Panc1 (cell line): ENCODE measurements at places on chromosomes 5 and 9. TPM values are rescaled to one million over a fixed set of nuclear protein-coding genes. Genes with fewer than 3 reads are reported as not detected.
A peak's percentile ranks its signal among the peaks of the same experiment; 100 is the strongest.

GRCh38 chr5:124237206-124237695 is 509.2 kb downstream of the ZNF608 start:
- H3K4me1 ChIP-seq, result no peaks in the 10 kb centered on the region
- H3K36me3 ChIP-seq, result no peaks in the 10 kb centered on the region
- no peaks in the 10 kb centered on the region for H3K27me3 ChIP-seq
- no peak overlapping the region for H3K27ac ChIP-seq
- H3K4me3 ChIP-seq, result no peak overlapping the region

DNA sequence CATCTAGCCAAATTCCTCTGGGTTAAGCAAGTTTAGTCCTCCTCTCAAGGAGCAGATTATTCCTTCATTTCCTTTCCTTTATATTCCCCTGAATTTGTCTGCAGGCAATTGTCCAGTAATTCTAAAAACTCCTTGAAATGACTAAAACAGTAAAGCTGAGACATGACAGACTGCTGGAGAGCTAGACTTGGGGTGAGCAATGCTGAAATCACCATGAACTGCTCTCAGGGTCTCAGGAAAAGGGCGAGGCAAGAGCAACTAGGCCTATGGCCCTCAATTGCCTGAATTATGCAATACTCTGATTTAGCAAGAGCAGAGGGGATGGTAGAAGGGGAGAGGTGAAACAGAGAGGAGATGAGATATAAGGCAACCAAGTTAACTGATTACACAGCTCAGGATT is 172.9 kb upstream of the NREP start:
- no peak overlapping the region for H3K4me3 ChIP-seq
- no peak overlapping the region for H3K27ac ChIP-seq
- DNase-seq, result no peak
- H3K4me1 ChIP-seq, result no peaks in the 10 kb centered on the region
- no peaks in the 10 kb centered on the region for H3K27me3 ChIP-seq
- H3K36me3 ChIP-seq, result no peaks in the 10 kb centered on the region

- H3K27ac ChIP-seq, result no peak overlapping the region
- 0 out of 2 replicates have a peak, but pooled peaks cover 2% of the 10 kb centered on the region for H3K27me3 ChIP-seq
- no peaks in the 10 kb centered on the region for H3K4me1 ChIP-seq
- no peak overlapping the region for H3K4me3 ChIP-seq
- no peaks in the 10 kb centered on the region for H3K36me3 ChIP-seq
Observed at GRCh38 chr5:157109744-157110143, 900 bp upstream of the HAVCR2 start.

DNA sequence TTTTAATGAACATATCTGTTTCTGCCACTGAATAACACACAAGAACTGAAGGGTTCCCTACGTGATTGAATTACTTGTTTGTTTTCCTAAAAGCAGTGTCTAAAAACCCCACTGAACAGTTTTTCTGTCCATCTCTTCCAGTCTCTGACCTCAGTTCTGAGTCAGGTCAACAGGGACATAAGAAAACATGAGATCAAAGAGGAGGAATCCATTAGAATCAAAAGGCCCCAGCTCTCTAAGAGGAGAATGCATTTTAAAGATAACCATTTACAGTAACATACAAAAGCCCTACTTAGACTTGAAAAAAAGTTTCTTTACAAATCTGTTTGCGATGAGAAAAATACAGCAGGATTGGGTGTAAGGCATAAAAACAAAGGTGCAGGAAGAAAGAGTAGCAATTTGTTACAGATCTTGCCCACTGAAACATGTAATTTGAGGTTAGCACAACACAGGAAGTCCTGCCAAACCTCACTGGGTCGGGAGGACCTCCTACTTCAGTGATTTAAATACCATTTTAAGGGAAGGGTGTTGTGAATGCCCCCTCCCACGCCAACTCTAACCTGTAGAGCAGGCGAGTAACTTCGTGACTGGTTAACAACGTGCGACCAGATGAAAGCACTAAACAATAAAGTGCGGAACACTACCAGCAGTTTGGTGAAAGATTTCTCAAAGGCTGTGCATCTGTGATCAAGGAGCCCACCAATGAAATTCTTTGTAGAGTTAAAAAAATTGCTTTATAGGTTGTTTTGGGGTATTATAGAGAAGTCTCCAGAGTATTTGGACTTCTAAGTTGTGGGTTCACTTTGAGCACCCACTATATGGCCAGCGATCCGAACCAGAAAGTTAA is 1.3 kb downstream of the QSOX2 start:
- H3K4me3 ChIP-seq, result peak overlapping the region; percentile 71
- H3K27me3 ChIP-seq, result no peaks in the 10 kb centered on the region
- peak overlapping the region; percentile 86 for H3K27ac ChIP-seq
- H3K36me3 ChIP-seq, result peaks cover 4% of the 10 kb centered on the region; the same call in 1 of the 2 replicates

GRCh38 chr9:35051069-35051967 is 21.1 kb downstream of the VCP start:
- H3K4me3 ChIP-seq, result no peak overlapping the region
- H3K4me1 ChIP-seq, result no peaks in the 10 kb centered on the region
- H3K27ac ChIP-seq, result no peak overlapping the region

DNA sequence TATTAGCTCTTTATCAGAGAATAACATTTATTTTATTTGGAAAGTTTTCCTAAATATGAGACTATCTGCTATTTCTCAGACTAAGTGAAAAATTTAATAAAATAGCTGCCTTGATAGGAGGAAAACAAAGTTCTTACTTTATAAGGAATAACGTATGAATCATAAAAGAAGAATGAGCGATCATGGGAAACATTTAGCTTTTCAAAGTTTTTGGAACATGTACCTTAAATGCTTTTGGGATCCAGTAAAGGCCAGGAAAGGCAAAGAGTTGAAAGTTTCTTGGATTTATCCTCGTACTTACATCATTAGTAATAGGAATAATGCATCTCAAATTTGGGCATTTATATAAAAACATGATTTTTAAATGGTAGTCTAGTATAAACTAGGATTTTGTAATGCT is 19.4 kb downstream of the OGN start:
- H3K36me3 ChIP-seq, result no peaks in the 10 kb centered on the region
- no peak for DNase-seq
- H3K27ac ChIP-seq, result no peak overlapping the region
- H3K4me3 ChIP-seq, result no peak overlapping the region

GRCh38 chr9:134955801-134956200 is 38.1 kb upstream of the FCN1 start:
- no peak overlapping the region for H3K27ac ChIP-seq
- no peak overlapping the region for H3K4me3 ChIP-seq
- no peaks in the 10 kb centered on the region for H3K36me3 ChIP-seq
- H3K27me3 ChIP-seq, result no peaks in the 10 kb centered on the region
- DNase-seq, result no peak

DNA sequence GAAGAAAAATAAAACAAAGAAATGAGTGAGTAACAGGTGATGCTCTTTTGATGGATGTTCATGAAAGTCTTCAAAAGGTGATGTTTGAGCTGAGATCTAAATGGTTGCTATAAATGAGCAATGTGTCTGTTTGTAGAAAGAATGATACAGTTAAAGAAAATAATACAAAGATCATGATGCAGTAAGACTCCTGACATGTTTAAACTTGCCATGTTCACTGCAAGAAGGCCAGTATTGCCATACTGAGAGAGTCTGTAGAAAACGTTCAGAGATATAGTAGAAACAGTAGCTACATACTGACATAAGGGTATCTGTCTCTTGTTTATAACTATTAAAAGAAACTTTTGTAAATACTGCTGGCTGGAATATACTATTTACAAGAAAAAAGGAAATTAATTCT is 1609.2 kb upstream of the ACO1 start:
- H3K36me3 ChIP-seq, result no peaks in the 10 kb centered on the region
- no peak for DNase-seq
- no peak overlapping the region for H3K27ac ChIP-seq
- H3K4me1 ChIP-seq, result no peaks in the 10 kb centered on the region
- no peak overlapping the region for H3K4me3 ChIP-seq

- DNase-seq, result no peak
- no peak overlapping the region for H3K4me3 ChIP-seq
- H3K27ac ChIP-seq, result no peak overlapping the region
- no peaks in the 10 kb centered on the region for H3K27me3 ChIP-seq
Observed at GRCh38 chr5:136676685-136677084, 311.3 kb upstream of the TRPC7 start.

- DNase-seq, result no peak
- peak overlapping the region; percentile 62 for H3K27ac ChIP-seq
- peaks cover 25% of the 10 kb centered on the region for H3K4me1 ChIP-seq
Observed at GRCh38 chr5:172881691-172882370, 47.8 kb downstream of the ERGIC1 start.

GRCh38 chr5:121019106-121019505 is 555.0 kb downstream of the PRR16 start:
- H3K27me3 ChIP-seq, result no peaks in the 10 kb centered on the region
- DNase-seq, result no peak

DNA sequence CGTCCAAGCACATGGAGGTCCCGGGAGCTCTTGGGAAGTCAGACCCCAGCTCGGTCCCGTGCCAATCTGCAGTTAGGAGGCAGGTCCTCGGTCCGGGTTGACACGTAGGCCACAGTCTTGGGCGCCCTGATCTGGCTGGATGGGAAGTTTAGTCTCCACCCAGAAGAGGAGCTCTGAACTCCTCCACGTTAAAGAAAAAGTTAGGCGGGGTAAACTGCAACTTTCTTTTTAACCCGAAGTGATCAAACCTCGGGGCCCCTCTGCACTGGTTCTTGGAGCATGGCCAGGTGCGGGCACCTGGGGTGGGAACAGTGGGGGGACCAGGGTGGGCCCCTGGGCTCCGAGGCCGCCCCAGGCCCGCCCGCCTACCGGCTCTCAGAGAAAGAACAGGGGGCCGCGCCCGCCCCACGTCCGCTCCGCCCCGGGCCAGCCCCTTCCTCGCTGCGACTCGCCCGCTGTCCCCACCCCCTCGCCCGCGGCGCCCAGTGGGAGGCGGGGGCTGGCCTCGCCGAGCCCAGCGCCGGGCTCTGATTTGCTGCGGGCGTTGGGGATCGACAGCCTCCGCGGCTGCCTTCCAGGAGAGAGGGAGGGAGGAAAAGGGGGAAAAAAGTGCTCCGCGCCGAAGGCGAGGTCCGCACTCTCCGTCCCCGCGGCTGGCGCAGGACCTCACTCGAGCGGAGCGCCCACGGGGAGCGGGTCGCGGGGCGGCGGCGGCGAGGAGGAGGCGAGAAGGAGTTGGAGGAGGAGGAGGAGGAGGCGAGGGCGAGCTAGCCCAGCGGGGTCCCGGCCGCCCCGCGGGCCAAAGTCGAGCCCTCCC is at the start of gene COL5A1:
Gene COL5A1 (plus strand): TSS at position 631 of the 817 bp plus-strand sequence. CDS start 385 bp downstream, outside the sequence.
- no peaks in the 10 kb centered on the region; the same call in 1 of the 2 replicates for H3K27me3 ChIP-seq
- H3K4me3 ChIP-seq, result peak within 1 kb of the TSS; percentile 32
- H3K27ac ChIP-seq, result no peak within 1 kb of the TSS
- no peak for DNase-seq
- no peaks in the 10 kb centered on the region for H3K4me1 ChIP-seq

DNA sequence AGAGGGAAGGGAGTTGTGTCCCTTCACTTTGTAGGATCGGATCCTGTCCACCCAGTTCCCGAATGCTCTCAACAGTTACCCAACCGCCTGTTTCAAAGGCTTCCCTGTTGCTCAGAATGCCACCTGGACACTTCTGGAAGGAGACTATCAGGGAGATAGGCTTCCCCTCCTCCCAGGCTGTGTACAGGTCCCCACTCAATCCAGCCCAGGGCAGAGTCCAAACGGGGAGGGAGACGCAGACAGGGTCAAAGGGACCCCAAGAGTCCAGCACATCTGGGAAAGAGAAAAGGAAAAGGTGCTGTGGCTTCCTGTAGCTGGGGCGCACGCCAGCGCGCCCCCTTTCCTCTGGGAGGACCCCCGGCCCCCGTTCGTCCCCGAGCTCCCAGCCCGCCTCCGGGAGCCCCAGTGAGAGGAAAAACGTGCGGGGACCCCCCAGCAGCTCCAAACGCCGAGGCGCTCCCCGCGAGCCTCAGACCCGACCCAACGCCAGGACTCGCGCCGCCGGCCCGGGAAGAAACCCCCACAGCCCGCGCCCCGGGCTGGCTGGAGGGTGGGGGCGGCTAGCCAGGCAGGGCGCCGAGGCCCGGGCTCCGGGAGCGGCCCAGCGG is 640 bp downstream of the SURF4 start:
- H3K4me3 ChIP-seq, result peak overlapping the region; percentile 97
- H3K4me1 ChIP-seq, result peaks cover 13% of the 10 kb centered on the region
- no peaks in the 10 kb centered on the region for H3K27me3 ChIP-seq
- H3K36me3 ChIP-seq, result peaks cover 5% of the 10 kb centered on the region; the same call in 1 of the 2 replicates
- DNase-seq, result no peak

DNA sequence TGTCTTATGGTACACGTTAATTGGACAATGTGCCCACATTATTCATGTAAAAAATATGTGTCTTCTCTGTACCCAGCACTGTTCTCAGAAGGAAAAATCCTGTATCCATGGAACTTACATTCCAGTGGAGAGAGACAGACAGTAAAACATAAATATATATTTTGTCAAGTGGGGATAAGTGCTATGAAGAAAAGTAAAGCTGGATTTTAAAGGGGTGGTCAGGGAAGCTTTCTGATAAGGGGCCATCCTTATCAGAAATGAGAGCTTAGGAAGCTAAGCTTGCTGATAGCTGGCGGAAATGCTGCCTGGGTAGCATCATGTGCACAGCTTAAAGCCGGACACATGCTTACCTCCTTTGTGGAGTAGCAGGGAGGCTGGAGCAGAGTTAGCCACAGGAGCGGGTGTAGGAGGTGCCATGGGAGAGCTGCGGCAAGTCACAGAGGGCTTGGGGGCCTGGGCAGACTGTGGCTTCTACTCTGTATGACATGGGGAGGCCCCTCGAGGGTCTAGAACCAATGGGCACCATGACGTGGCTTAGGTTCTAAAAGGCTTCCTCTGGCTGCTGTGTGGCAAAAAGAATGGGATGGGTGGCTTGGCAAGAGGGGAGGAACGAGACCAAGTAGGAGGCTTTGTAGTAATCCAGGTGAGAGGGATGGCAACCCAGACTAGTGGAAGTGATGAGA is 141.7 kb downstream of the FGF1 start:
- no peak for DNase-seq
- peaks cover 5% of the 10 kb centered on the region for H3K4me1 ChIP-seq
- H3K4me3 ChIP-seq, result no peak overlapping the region
- H3K27me3 ChIP-seq, result no peaks in the 10 kb centered on the region
- no peak overlapping the region for H3K27ac ChIP-seq

- no peak overlapping the region for H3K4me3 ChIP-seq
- H3K27me3 ChIP-seq, result no peaks in the 10 kb centered on the region
- H3K36me3 ChIP-seq, result no peaks in the 10 kb centered on the region
- no peak overlapping the region for H3K27ac ChIP-seq
- DNase-seq, result no peak
Observed at GRCh38 chr9:6552033-6552432, 93.5 kb downstream of the GLDC start.

- H3K27ac ChIP-seq, result 0 out of 2 replicates have a peak overlapping the region, but pooled peaks have one; percentile 29
- no peak for DNase-seq
- H3K36me3 ChIP-seq, result no peaks in the 10 kb centered on the region
- no peak overlapping the region for H3K4me3 ChIP-seq
- no peaks in the 10 kb centered on the region; the same call in 1 of the 2 replicates for H3K4me1 ChIP-seq
- no peaks in the 10 kb centered on the region for H3K27me3 ChIP-seq
Observed at GRCh38 chr9:81559709-81560108, 129.6 kb downstream of the TLE1 start.

- H3K36me3 ChIP-seq, result no peaks in the 10 kb centered on the region
- no peaks in the 10 kb centered on the region for H3K27me3 ChIP-seq
- no peak for DNase-seq
- no peak overlapping the region for H3K27ac ChIP-seq
- H3K4me1 ChIP-seq, result peaks cover 5% of the 10 kb centered on the region; the same call in 1 of the 2 replicates
Observed at GRCh38 chr9:132144708-132145365, 17.0 kb upstream of the NTNG2 start.

GRCh38 chr5:22896152-22896551 is 43.0 kb upstream of the CDH12 start:
- H3K27me3 ChIP-seq, result no peaks in the 10 kb centered on the region
- H3K4me3 ChIP-seq, result no peak overlapping the region
- no peaks in the 10 kb centered on the region for H3K36me3 ChIP-seq

Gene BHMT
- total RNA-seq, result not detected

Gene EGFL7
- 42.3 TPM for total RNA-seq

Gene TTC23L
- not detected for total RNA-seq

Gene TMEM252
- not detected for total RNA-seq

Gene NTRK2
- total RNA-seq, result 0.23 TPM

Gene ARID3C
- 0.33 TPM for total RNA-seq
